ENCODE measurements at places on chromosomes 7 and 10.

- DNase-seq, result no peak
Observed at GRCh38 chr7:93980744-93981479, 23.2 kb downstream of the BET1 start.

DNA sequence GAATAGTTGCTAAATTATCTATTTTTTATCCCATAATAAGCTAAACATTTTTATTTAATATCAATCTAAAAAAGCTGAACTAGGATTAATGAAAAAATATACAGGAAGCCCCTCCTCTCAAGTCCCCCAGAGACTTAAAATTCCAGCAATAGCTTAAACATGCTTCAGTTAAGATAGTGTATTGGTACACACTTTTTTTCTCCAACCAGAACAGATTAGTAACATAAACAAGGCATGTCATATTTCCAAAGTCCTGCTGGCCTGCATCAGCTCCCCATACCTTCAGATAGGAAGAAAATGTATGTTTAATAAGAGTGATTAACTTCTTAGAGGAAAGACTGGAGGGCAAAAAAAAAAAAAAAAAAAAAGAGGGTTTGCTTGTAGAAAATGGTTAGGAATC lies 7.1 kb downstream of the TBX20 start:
- no peak for DNase-seq

- DNase-seq, result no peak
Observed at GRCh38 chr7:42843205-42843800, 68.6 kb downstream of the C7orf25 start.

GRCh38 chr7:129499999-129500398 lies 2.3 kb upstream of the SMKR1 start:
- DNase-seq, result no peak
